SHP77 (cell line): ENCODE measurements at places on chromosomes 13 and 19.

DNA sequence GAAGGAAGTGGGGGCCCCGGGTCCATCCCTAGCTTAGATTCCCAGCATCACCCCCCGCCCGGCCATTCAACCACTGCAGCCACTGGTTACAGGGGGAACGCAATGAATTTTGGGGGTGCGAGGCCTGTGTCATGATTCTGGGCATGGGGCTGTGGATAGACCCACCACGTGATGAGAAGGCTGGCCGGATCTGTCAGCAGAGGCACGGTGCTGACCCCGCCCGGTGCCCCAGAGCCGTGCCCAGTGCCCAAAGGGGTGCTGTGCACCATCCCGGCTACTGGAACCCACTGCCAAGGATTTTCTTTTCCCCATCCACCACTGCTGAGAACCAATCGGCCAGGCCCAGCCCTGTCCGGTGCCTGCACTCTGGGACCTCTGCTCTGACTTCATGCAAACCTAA is 27.4 kb downstream of the CLEC4M start:
- DNase-seq: no peak

GRCh38 chr13:72514146-72514545 is 213.3 kb downstream of the MZT1 start:
- no peak for DNase-seq

DNA sequence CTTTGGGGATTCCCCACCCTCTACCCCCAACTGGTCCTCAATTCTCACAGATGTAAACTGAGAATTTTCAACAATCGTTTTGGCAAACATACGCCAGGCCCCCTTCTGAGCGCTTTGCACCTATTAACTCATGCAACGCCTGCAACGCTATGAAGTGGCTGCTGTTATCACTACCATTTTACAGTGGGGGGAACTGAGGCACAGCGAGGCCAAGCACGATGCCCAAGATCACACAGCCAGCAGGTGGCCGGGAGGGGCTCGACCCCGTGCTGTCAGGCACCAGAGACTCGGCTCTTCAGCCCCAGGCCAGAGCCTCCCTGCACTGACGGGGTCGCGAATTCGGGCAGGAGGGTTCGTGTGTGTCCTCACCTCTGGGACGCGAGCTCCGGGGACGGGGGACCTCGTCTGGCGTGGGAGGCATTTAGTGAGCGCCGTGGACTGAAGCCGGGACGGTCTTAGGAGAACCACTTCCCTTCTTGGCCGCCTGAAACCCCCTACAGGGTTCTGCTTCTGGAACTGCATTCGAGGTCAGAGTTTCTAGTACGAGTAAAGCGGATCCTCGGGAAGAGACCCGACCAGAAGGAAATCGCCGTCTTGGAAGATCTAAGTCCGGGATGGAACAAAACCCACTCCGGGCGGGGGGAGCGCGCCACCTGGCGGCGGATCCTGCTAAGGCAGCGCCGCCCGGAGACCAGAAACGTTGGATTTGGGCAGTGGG is 21.0 kb downstream of the ZNF114 start:
- DNase-seq: no peak

GRCh38 chr13:22220151-22221135 is 549.6 kb downstream of the FGF9 start:
- no peak for DNase-seq

DNA sequence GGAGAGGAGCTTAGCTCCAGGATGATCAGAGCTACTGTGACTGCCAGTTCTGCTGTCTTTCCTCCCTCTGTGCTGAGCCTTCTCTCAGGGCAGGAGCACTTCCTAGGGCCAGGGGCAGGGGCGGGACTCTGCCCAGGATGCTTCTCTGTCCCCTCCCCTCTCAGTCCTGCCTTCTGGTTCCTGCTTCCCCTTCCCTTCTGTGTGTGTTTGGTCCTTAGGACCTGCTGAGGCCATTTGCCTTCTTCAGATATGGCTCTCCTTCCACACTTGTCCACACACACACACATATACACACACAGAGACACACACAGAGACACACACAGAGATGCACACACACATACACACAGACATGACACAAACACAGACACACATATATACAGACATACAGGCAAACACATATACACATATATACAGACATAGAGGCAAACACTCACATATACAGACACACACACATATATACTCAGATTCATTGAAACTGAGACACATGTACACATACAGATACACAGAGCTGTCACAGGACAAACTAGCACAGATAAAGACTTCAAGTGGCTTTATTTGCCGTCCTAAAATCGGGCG is 22.0 kb upstream of the CD177 start:
- DNase-seq: no peak

- DNase-seq: no peak
These were observed 727 bp downstream of the CNMD start for GRCh38 chr13:52738719-52739467.

GRCh38 chr13:41054212-41054877 is 7.0 kb upstream of the WBP4 start:
- no peak for DNase-seq

- no peak for DNase-seq
These were observed 3.2 kb upstream of the ABCC4 start for GRCh38 chr13:95304453-95304852.

- DNase-seq: no peak
These were observed 185.7 kb downstream of the PTPRS start for GRCh38 chr19:5154799-5155426.

DNA sequence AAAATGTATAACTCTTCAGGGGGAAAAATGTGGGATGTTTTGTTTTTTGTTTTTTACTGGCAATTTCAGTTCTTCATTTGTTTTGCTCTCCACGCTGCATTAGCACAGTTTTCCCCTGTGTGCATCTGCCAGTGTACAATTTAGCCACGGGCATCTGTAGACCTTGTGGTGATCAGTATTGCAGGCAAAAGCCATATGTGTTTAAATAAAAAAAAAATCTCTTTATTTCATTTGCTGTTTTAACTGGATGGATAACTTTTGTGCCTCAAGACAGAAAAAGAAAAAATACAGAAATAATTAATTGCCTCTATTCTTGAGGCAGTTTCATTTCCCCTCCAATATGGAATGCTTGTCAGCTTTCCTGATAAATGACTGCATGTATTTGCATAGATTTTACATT is 7.9 kb upstream of the MAB21L1 start:
- no peak for DNase-seq

DNA sequence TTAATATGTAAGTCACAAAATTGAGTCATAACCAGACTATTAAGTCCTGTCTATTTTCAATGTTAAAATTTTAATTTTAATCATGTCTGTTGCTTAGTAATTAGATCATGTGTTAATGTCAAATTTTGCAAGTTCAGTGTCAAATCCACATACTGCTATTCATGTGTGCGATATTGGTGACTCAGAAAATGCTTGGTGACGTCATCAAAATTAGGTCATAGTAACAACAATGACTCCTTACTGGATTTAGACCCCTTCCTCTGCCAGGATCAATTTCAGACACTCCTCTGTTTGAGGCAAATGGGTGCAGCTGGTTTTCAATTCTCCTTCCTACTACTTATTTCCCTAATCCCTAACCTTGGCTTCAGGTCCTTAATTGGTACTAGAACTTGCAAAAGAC is 1394.3 kb upstream of the SLC10A2 start:
- DNase-seq: no peak
